ENCODE measurements at places on chromosomes 2 and 18.

GRCh38 chr2:179340678-179341077 is 76.0 kb upstream of the SESTD1 start:
- no peak for DNase-seq

DNA sequence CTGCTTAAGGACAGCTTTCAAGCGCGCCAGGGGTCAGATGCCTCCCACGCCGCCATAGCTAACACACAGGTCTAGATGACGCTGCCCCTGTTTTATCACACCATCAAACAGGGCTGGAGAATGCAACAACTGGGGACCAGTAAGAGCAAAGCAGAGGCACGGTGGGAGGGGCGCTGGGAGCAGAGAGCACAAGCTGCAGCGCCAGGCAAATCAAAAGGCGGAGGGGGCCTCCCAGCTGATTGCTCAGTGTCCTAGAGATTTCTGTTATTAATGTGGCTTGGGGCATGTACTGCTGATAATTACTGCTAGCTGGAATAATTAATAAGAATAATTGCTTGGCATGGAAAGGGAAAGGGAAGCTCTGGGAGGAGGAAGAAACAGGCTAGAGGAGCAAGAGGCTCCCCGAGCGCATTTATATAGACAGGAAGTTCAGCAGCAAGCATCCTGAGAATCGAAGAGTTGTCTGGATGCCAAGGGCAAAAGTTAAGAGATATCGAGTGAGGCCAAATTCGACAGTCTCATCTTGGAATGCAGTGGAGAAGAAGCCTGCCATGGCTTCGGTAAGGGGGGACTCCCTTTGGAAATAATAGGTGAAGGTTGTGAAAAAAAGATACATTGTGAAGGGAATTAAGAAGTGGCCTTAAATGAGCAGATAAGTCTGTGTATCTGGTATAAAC is 104.5 kb upstream of the ZNF521 start:
- no peak for DNase-seq

DNA sequence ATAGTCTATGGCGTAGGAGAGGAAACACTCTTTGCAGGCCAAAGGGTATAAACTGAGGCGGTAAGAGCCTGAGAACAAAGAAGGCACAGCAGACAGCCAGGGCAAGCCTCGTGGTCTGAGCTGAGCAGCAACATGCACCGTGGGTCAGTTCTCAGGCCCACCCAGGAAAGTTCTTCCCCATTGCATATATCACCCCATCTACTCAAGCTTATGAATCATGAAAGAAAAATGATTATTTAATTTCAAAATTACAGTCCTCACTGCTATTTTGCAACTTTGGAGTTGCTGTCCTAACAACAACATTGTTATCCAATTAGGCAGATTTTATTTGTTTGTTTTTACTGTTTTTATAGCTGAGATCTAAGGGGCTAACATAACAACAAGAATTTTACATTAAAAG is 54.7 kb upstream of the RIOK3 start:
- no peak for DNase-seq

DNA sequence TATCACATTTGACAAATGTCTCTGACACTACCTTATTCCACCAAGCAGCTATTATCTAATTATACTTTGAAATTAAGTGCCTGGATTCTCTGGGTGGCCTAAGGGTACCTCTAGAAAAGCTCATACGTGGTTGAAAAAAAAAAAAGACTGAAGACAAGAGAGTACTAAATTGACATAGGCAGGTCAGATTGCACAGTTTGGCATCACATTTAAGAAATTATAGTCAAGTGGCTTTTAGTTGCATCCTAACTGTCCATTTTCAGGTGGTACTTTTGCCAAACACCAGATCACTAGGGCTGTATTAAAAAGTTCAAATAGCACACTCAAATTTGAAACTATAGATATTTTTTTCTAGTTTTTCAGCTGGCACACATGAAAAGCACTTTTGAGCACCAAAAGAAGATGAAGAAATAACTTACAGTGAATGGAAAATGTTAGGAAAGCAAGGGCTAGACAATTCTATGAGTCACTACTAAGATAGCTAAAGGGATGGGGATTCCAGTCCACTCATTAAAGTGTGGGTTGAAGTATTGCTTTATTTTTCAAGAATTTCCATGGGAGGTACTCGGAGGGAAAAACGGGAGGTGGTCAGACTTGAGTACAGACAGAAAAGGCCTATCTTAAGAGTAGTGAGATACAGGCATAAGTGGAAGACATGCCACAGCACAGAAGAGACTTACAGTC is 106.5 kb upstream of the COL5A2 start:
- no peak for DNase-seq

- no peak for DNase-seq
Measured at GRCh38 chr2:75432761-75433361, 127.9 kb downstream of the EVA1A start.

- no peak for DNase-seq
Measured at GRCh38 chr18:46053368-46054095, 18.5 kb downstream of the PSTPIP2 start.

DNA sequence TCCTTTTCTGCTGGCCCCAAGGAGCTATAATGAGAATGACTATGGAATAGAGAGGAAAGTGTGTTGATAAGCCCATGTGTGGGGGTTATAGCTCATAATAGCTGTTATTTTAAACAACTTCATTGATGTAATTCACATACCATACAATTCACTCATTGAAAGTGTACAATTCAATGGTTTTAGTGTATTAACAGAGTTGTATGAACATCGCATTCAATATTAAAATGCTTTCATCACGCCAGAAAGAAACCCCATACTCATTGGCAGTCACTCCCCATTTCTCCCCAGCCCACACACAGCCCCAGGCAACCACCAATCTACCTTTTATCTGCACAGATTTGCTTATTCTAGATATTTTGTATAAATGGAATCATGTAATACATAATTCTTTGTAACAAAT is 139.6 kb upstream of the CYP1B1 start:
- no peak for DNase-seq

- no peak for DNase-seq
Measured at GRCh38 chr2:20880221-20880771, 57.4 kb upstream of the LDAH start.

DNA sequence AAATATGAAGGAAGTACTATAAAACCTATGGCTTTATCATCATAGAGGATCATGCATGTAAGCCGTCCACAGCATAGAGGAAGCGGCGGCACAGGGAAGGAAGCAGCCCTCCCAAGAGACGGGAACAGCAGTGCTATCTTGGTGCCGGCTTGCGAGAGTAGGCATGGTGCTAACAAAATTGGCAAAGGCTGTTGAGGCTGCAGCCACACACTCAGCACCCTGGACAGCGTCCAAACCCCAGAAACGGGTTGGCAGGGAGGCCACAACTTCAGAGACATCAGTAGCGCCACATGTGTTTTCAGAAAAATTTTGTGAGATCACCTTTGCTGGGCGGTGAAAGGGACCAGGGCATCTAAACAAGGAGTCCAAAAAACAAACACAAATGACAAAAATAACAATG is 37.7 kb downstream of the NETO1 start:
- no peak for DNase-seq

GRCh38 chr2:14626873-14627272 is 5.6 kb upstream of the LRATD1 start:
- peak; percentile 99 for DNase-seq

DNA sequence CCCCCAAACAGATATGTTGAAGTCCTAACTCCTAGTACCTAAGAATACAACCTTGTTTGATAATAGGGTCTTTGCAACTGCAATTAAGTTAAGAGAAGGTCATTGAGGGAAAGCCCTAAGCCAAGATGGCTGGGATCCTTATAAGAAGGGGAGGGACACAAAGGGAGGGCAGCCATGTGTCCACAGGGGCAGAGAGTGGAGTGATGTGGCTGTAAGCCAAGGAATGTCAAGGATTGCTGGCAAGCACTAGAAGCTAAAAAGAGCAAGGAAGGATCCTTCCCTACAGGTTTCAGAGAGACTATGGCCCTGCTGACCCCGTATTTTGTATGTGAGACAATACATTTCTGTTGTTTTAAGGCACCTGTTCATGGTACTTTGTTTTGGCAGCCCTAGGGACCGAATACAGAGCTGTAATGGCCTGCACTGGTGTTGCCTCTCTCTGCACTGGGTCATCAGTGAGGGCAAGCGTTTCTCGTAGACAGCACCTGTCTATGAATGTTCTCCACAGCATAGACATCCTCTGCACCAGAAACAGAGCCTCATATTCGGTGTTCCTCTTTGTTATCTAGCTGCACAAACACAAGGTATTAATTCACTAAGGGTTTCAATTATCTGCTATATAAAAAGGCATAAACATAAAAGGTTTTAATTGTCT is 75.4 kb upstream of the AQP4 start:
- no peak for DNase-seq

- DNase-seq = no peak
Measured at GRCh38 chr2:203861197-203861596, 6.4 kb upstream of the CTLA4 start.

- DNase-seq = no peak
Measured at GRCh38 chr2:172612051-172612450, 56.2 kb downstream of the PDK1 start.

DNA sequence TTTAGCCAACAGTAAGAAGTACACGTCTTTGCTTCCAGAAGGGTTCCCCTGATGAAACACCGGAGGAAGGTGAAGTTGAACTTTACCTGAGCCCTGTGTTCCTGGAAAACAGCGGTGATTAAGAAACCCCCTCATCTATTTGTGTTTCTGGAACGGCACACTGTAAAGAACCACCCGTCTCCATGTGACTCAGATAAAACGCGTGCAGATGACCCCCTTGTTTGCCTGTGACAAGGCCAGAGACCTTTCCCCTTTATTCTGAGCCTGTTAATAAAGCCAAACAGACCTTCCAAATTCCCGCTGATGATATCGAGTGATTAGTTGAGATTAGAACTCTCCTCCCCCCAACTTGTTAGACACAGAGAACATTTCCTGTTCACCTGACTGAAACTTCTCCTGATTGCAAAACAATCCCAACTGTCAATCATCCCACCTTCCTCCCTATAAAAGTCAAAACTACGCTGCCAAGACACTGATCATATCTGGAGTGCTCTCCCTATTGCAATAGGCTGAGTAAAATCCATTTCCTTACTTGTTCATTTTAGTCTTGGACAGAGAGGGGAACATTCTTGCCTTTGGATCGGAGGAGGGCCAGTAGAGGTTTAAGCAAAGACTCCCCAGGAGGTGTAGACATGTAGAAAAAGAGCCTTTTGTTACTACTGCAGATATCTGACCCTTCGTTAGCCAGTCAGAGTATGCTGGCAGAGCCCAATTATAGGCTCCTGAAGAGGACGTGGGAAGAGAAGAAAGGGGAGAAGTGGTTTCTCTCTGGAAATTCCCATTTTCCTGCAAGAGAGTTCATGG is 914 bp upstream of the IWS1 start:
- DNase-seq = peak; percentile 68

DNA sequence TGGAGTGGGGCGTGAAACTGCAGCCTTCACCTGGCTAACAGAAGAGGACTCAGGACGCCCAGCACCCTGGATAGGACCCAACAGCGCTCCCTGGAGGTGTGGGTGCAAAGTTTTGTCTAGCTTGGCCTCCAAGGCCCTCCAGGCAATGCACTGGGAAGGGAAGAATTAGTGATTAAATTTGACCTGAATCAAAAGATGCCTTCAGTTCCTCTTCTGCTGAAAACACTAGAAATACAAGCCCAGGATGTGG is 779 bp upstream of the TRIB2 start:
- DNase-seq = peak; percentile 46

DNA sequence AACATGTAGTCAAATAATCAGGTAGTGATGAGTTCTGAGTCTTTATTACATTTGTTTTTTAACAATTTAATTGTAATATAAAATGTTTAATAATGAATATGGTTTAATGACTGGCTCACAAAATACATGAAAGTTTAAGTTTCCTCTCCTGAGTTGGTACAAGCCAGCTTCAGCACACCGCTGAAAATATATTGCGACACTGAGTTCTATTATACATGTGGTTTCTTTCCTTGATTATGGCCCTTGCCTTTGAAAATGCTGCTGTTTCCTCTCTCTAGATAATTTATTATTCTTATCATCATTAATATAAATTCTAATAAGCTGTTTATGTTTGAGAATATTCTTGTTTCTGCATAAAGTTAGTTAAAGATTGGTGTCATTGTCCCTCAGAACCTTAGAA is 249.3 kb downstream of the PARD3B start:
- no peak for DNase-seq

GRCh38 chr2:74418312-74418711 is 3.1 kb downstream of the C2orf81 start:
- DNase-seq = no peak

DNA sequence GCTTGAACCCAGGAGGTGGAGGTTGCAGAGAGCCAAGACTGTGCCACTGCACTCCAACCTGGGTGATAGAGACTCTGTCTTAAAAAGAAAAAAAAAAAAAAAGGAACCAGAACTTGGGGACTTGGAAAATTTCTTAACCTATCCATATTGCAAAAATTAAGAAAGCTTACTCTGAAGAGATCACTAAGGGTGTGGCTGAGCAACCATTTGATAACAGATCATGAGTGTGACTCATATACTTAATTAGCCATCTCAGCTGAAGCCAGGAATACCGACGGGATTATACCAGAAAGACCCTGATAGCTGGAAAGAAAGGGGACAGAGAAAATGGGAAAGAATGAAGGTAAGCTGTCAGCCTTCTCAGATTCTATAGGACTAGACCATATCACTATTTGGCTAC is 7.1 kb upstream of the ADD2 start:
- no peak for DNase-seq

- peak; percentile 62 for DNase-seq
Measured at GRCh38 chr2:146661473-146662096, 1183.2 kb upstream of the ACVR2A start.

GRCh38 chr2:12737297-12737696 is 20.6 kb downstream of the TRIB2 start:
- DNase-seq = no peak

- DNase-seq = no peak
Measured at GRCh38 chr2:217077831-217078407, 218.1 kb upstream of the TNP1 start.

GRCh38 chr2:170524828-170525565 is 190.1 kb upstream of the SP5 start:
- no peak for DNase-seq

GRCh38 chr18:55232506-55232905 is 273.2 kb upstream of the CCDC68 start:
- no peak for DNase-seq

GRCh38 chr2:5942204-5942603 is 250.0 kb downstream of the SOX11 start:
- DNase-seq = no peak

- no peak for DNase-seq
Measured at GRCh38 chr18:65568866-65569265, 181.9 kb upstream of the CDH7 start.

- DNase-seq = no peak
Measured at GRCh38 chr2:216131175-216131926, 22.2 kb downstream of the XRCC5 start.

GRCh38 chr2:234995332-234996068 is 43.7 kb downstream of the SH3BP4 start:
- no peak for DNase-seq

DNA sequence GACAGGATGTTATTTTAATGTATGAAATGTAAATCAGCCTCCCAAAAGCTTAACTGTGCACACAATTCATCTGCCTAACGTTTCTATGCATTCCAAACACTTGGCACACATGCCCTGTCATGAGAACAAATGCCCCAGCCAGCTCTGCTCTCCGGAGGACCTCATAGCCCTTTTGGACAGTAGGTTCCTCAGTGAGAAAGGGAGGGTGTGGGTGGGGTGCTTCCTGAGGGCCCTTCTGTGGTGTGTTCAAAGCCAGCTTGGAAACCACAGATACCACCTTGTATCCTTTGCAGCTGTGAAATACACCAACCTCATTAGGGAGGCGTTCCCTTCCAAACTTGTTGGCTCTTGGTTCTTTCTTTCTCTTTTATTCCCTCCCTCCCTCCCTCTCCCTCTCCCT is 102.2 kb upstream of the ASB18 start:
- no peak for DNase-seq

Data from DMS79 treated with DMSO at 0.1 percent for 48 hours (cell line).